Adrenal gland (tissue), 19 donors: ENCODE measurements at places on chromosomes 2 and 18. TPM values are rescaled to one million over a fixed set of nuclear protein-coding genes. Genes with fewer than 3 reads are reported as not detected.

DNA sequence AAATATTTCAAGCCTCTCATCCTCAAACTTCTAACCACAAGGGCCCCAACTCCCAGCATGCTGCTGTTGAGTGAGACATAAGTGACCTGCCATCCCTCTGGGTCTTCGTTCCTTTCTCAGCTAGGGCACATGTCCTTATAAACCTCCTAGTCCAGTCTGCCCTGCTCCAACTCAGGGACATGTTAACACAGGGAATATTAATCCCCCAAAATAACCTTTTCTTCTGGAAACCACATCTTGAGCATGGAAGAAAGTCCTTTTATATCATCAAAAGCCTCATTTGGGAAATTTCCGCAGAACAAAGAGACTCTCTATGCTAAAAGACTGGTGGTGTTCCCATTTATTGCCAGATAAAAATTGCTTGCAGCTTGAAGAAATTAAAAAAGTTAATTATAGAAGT is 14.4 kb downstream of the TNP1 start:
- H3K27ac ChIP-seq, result no peak overlapping the region
- H3K36me3 ChIP-seq, result no peaks in the 10 kb centered on the region
- H3K4me1 ChIP-seq, result no peaks in the 10 kb centered on the region
- H3K4me3 ChIP-seq, result no peak overlapping the region
- no peak for DNase-seq

DNA sequence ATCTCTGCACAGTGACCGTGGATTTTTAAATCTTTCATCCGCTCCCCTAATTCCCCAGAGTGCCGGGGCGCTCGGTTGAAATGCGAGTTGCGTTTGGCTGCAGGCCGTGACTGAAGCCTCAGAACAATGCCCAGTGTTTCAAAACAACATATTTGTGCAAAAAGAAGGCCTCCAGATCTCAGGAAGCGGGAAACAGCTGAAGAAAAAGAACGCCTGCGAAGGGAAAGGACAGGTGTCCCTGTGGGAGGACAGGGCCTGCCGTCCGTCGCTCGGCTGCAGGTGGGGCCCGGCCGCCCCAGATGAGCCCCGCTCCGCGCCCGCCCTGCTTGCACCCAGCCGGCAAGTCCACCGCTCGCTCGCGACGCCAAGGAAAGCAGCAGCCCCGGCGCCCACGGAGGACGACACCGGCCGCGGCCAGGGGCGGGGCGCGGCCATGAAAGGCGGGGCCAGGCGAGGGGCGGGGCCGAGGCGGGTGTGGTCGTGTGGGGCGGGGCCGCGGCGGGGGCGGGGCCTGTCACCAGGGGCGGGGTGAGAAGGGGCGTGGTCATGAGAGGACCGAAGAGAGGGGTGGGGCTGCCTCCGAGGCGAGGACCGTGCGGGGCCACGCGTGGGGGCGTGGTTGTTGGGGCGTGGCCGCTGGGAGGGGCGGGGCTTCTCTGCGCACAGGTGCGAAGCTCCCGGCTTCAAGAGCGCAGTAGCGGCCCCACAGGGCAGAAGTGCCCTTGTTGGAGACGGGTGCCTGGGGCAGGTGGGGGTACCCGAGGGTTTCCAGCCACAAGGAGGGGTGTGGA is 17.6 kb upstream of the BOK start:
- DNase-seq, result peak; percentile 69
- H3K4me3 ChIP-seq, result peak overlapping the region; percentile 3
- H3K27me3 ChIP-seq, result no peaks in the 10 kb centered on the region
- H3K36me3 ChIP-seq, result no peaks in the 10 kb centered on the region
- H3K27ac ChIP-seq, result no peak overlapping the region
- peaks cover 16% of the 10 kb centered on the region for H3K4me1 ChIP-seq

DNA sequence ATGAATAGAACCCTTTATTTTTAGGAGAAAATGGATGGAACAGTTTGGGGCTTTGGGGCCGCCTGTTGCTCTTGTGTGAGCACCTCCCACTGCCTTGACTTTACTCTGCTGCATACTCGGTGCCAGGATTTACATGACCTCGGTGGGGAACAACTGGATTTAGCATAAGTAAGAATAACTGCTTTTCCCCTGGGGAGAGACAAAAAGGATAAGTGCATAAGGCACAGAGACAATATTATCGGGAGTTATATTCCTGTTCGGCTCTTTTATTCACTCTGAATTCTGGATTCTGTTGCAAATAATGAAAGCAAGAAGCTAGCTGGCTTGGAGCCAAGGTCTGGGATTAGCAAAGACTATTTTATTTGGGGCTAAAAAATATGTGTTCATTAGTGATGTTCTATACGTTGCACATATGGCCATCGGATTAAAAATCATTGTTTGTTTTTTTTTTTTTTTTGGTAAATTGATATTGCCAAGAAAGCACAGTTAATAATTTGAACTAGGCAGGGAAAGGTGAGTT is 69.8 kb downstream of the CYBRD1 start:
- H3K27me3 ChIP-seq, result no peaks in the 10 kb centered on the region
- no peak overlapping the region for H3K27ac ChIP-seq
- DNase-seq, result no peak
- H3K4me3 ChIP-seq, result no peak overlapping the region

DNA sequence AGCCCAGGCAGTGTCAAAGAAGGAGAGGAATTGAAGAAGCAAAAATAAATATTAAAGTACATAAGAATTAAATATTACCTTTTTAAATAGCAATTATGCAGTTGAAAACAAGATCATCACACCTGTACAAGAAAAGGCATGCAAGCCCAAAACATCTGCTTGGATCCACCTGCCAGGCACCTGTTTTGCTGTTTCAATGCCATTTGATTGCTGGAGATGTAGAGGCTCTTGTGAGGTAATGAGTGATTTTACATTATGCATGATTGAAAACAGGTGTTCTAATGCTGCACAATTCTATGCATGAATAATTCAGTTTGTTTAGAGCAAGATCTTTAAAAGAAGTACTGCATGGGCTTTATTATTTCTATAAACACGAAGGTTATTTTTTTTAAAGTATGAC is 700.6 kb upstream of the ZEB2 start:
- H3K27ac ChIP-seq, result no peak overlapping the region
- H3K36me3 ChIP-seq, result no peaks in the 10 kb centered on the region
- H3K27me3 ChIP-seq, result no peaks in the 10 kb centered on the region
- no peak for DNase-seq
- H3K4me3 ChIP-seq, result no peak overlapping the region

- no peaks in the 10 kb centered on the region for H3K27me3 ChIP-seq
- H3K4me3 ChIP-seq, result no peak overlapping the region
- H3K36me3 ChIP-seq, result no peaks in the 10 kb centered on the region
- DNase-seq, result no peak
- no peaks in the 10 kb centered on the region for H3K4me1 ChIP-seq
Observed at GRCh38 chr18:22018366-22018765, 151.0 kb upstream of the GATA6 start.

DNA sequence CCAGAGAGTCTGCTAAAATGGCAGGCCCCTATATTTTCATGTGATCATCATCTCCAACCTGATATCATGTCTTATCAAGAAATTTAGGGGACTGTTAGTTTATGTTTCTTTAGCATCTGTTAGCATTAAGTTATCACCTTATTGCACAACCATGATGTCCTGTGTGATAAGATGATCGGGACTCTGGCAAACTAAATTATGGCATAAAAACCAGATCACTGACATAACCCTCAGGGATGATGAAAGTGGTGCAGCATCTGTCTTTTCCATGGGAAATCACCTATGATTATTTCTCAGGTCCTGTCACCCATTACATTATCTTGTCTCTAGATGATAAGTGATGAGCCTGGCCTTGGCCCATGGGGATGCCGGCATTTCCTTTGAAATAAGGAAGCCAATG is 458.6 kb upstream of the DCC start:
- no peaks in the 10 kb centered on the region for H3K4me1 ChIP-seq
- no peaks in the 10 kb centered on the region for H3K36me3 ChIP-seq
- H3K27ac ChIP-seq, result no peak overlapping the region
- H3K4me3 ChIP-seq, result no peak overlapping the region
- DNase-seq, result no peak
- no peaks in the 10 kb centered on the region for H3K27me3 ChIP-seq

- H3K27me3 ChIP-seq, result no peaks in the 10 kb centered on the region
- no peak overlapping the region for H3K4me3 ChIP-seq
Observed at GRCh38 chr2:215522237-215522636, 86.4 kb upstream of the FN1 start.

DNA sequence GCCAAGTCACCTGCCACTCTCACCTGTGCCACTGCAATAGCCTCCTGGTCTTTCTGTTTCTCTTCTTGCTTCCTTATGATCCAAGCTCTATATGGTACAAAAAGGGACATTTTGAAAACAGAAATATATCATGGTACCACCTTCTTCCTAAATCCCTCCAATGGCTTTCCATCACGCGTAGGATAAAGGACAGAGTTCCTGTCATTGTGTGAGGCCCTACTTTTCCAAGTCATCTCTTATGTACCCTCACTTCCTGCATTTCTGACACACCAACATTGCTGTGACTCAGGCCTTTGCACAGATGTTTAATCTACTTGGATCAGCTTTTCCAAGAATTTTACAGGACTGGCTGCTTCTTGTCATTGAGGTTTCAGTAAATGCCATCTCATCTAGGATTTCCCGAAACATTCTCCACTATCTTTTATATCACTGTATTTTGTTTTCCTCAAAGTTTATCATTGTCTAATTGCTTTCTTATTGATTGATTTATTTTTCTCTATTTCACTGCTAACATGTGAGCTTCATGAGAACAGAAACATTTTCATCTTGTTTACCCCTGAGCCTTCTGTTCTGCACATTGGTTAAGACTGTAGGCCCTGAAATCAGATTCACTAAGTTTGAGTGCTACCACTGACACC is 426.1 kb upstream of the FANCL start:
- H3K4me1 ChIP-seq, result no peaks in the 10 kb centered on the region
- DNase-seq, result no peak
- no peak overlapping the region for H3K27ac ChIP-seq
- H3K36me3 ChIP-seq, result no peaks in the 10 kb centered on the region

Gene CNTNAP5
- total RNA-seq, result not detected

Gene C2orf42
- 21.5 TPM for total RNA-seq

Gene GRB14
- 53.9 TPM for total RNA-seq

Gene SERPINB13
- total RNA-seq, result not detected
